ENCODE measurements at places on chromosomes 5 and 9. TPM values are rescaled to one million over a fixed set of nuclear protein-coding genes. Genes with fewer than 3 reads are reported as not detected.

DNA sequence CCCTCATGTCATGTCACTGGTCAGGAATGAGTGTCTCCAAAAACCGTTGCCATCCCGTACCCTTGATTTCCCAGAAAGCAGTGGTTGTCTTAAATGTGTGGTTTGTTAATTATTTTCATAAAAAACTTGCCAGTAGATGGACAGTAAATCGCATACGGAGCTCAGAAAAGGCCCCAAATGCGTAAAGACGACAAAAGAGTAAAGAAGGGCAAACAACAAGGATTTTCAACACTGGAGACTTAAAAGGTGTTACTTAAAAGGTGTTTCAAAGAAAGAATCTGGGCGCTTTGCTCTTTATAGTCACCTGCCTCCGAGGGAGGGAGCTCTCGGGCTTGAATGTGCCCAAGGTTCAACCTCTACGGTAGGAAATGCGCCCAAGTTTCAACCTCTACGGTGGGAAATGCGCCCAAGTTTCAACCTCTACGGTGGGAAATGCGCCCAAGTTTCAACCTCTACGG, 734 bp downstream of the KIF27 start:
- peaks cover 13% of the 10 kb centered on the region for H3K4me1 ChIP-seq
- no peak for DNase-seq
- H3K36me3 ChIP-seq, result peaks cover 9% of the 10 kb centered on the region
- H3K27me3 ChIP-seq, result no peaks in the 10 kb centered on the region
- H3K4me3 ChIP-seq, result peak overlapping the region; percentile 90

DNA sequence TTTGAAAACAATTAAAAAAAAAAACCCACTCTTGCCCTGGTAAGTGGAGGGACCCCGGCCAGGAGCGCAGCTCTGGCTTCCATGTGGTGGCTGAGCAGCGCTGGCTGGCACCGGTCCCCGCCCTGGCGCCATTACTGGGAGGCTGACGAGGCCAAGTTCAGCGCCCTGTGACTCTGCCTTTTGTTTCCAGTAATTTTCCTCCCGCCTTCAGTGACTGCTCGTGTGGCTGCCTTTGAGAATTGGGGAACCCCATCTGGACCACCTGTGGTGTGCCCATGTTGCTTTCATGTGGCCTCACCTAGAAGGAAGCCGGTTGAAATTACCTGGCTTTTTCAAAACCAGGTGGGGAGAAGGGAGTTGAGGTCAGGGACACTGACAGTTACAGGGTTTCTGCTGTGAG, 136.1 kb downstream of the GAPVD1 start:
- no peak overlapping the region for H3K27ac ChIP-seq
- H3K4me3 ChIP-seq, result no peak overlapping the region
- H3K27me3 ChIP-seq, result no peaks in the 10 kb centered on the region

DNA sequence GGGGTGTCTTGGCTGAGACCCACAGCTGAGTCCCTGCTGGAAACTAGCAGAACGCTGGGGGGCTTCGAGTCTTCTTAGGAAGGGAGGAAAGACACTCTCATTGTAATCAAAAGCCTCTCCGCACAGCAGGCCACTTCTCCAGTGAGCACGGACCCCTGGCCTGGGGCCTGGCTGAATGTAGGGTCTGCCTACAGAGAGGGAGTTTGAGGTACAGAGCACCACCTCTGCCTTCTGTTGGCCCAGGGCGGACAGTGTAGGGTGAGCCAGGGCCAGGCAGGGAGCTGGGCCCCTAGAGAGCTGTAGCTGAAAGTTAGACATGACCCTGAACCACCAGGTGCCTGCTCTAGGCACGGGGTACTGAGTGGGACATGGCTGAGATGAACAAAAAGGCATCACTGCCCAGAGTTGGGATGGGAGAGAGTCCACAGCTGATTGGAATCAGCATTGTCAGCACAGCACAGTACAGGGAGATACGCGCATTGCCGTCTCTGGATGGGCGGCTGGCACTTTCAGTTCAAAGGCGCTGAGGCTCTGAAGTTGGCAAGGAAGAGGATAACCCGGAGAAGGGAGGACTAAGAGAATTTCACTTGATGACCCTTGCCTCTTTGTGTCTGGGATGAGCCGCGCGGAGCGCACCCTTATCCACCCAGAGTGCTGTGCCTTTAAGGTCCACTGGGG, 363 bp upstream of the SLC25A48 start:
- DNase-seq, result peak; percentile 47
- H3K4me1 ChIP-seq, result peaks cover 11% of the 10 kb centered on the region
- peaks cover 5% of the 10 kb centered on the region for H3K36me3 ChIP-seq
- H3K4me3 ChIP-seq, result peak overlapping the region; percentile 85
- H3K27me3 ChIP-seq, result peaks cover 87% of the 10 kb centered on the region
- H3K27ac ChIP-seq, result no peak overlapping the region

DNA sequence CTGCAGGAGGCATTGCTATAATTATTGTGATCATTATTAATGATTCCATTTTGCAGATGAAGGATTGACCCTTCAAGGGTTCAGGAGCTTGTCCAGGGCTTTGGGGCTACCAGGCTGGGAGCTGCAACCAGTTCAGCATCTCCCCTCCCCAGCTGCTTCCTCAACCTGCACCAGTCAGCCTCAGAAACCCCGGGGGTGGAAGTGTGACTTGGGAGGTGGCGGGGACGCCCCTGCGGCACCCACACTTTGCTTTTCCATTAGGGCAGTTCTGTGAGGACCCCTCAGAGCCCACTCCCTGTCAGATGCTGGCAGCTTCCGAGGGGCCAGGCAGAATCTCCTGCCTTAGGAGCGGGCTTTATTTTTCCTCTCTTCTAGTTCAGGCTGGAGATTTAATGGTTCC, 85.6 kb downstream of the OLFM1 start:
- no peaks in the 10 kb centered on the region for H3K4me1 ChIP-seq
- H3K36me3 ChIP-seq, result no peaks in the 10 kb centered on the region
- H3K4me3 ChIP-seq, result no peak overlapping the region

GRCh38 chr9:87390361-87390760, 107.3 kb upstream of the DAPK1 start:
- peaks cover 6% of the 10 kb centered on the region for H3K27me3 ChIP-seq
- H3K4me1 ChIP-seq, result peaks cover 10% of the 10 kb centered on the region
- H3K4me3 ChIP-seq, result no peak overlapping the region
- H3K27ac ChIP-seq, result no peak overlapping the region
- H3K36me3 ChIP-seq, result no peaks in the 10 kb centered on the region

DNA sequence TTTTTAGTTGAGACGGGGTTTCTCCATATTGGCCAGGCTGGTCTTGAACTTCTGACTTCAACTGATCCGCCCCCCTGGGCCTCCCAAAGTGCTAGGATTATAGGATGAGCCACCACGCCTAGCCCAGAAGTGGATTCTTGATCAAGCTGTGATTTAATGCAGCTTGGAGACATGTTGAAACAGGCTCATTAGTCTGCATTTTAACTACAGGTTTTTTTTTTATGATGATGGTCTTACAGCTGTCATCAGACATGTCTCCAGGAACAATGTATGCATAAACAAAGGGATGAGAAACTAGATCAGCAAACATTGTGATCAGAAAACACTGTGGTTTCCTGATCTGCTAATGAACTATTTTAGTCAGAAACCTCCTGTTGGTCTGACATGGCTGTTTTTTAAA, 30.0 kb upstream of the PLPP1 start:
- H3K36me3 ChIP-seq, result no peaks in the 10 kb centered on the region
- no peaks in the 10 kb centered on the region for H3K4me1 ChIP-seq
- no peaks in the 10 kb centered on the region for H3K27me3 ChIP-seq
- no peak overlapping the region for H3K27ac ChIP-seq
- H3K4me3 ChIP-seq, result no peak overlapping the region

- H3K4me1 ChIP-seq, result peaks cover 10% of the 10 kb centered on the region
- no peaks in the 10 kb centered on the region for H3K36me3 ChIP-seq
- DNase-seq, result no peak
- no peak overlapping the region for H3K4me3 ChIP-seq
Observed at GRCh38 chr5:150286820-150287219, 2.8 kb downstream of the CAMK2A start.

GRCh38 chr5:66639037-66639436, 42.8 kb downstream of the MAST4 start:
- H3K27me3 ChIP-seq, result peaks cover 3% of the 10 kb centered on the region
- no peak overlapping the region for H3K4me3 ChIP-seq
- peaks cover under 1% of the 10 kb centered on the region for H3K4me1 ChIP-seq
- DNase-seq, result no peak
- H3K27ac ChIP-seq, result no peak overlapping the region
- H3K36me3 ChIP-seq, result no peaks in the 10 kb centered on the region

DNA sequence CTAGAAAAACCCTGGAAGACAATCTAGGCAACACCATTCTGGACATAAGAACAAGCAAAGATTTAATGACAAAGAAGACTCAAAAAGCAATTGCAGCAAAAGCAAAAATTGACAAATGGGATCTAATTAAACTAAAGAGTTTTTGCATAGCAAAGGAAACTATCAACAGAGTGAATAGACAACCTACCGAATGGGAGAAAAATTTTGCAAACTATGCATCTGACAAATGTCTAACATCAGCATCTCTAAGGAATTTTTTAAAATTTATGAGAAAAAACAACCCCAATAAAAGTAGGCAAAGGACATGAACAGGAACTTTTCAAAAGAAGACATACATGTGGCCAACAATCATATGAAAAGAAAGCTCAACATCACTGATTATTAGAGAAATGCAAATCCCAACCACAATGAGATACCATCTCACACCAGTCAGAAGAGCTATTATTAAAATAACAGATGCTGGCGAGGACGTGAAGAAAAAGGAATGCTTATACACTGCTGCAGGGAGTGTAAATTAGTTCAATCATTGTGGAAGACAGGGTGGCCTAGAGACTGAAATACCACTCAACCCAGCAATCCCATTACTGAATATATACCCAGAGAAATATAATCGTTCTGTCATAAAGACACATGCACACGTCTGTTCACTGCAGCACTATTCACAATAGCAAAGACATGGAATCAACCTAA, 3.8 kb downstream of the MOCS2 start:
- no peak overlapping the region for H3K27ac ChIP-seq
- DNase-seq, result no peak
- H3K27me3 ChIP-seq, result no peaks in the 10 kb centered on the region
- H3K4me3 ChIP-seq, result peak overlapping the region; percentile 20

FAM151B gene
- total RNA-seq, result 2.9 TPM

ZDHHC21 gene
- 10.1 TPM for total RNA-seq

ECSCR gene
- not detected for total RNA-seq

TAF11L5 gene
- total RNA-seq, result not detected
